ENCODE measurements at places on chromosomes 3 and 15. TPM values are rescaled to one million over a fixed set of nuclear protein-coding genes. Genes with fewer than 3 reads are reported as not detected.

DNA sequence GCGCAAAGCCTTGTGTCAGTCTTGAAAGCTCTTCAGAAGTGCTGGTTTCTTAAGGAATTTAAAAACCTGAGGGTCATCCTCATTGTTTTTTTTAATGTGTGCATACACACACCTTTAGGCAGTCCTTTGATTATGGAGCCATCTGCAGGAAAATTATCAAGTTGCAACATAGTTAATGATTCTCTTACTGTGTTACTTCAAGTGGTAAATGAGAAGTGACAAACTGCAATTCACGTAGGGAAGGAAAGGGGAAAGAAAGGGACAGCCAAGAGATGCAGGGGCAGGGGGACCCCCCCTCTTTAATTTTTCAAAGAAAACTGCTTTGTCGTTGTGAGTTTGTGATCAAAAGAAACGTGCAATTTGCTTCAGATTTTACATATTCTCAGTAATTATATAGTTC, 162.4 kb upstream of the CGNL1 start:
- no peak for DNase-seq

Gene ESYT3
- 0.18 TPM for total RNA-seq

DNA sequence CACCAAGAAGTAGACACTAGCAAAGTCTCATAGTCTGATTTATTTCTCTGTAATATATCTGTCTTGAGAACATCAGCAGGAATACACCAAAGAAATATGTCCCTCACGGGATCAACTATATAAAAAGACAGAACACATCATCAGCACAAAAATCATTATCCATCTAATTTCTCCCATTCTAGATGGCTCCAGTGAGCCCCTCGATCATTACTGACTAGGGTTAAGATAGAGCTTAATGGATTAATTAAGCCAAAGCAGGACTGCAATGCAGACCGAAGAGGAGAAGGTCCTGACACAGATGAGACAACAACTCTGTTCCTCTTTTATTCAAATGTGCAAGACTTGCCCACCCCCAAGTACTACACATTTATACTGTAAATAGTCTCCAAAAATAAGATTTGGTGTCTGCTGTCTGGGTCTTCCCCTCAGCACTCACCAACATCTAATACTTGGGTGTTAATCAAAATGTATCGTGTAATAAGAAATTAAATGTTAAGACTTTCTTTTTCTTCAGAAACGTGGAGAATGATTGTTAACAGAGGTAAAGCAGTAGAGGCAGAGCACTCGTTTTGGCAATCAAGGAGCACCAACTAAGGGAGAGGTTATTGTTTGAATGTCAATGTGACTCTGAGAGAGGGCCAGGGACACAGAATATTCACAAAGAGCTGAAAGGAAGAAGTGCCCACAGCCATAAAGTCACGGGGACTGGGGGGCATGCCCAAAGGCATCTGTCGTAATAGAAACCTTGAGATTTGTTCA, 133.6 kb downstream of the TIGIT start:
- no peak for DNase-seq

GRCh38 chr15:57611938-57612337, 20.2 kb downstream of the MYZAP start:
- no peak for DNase-seq

DNA sequence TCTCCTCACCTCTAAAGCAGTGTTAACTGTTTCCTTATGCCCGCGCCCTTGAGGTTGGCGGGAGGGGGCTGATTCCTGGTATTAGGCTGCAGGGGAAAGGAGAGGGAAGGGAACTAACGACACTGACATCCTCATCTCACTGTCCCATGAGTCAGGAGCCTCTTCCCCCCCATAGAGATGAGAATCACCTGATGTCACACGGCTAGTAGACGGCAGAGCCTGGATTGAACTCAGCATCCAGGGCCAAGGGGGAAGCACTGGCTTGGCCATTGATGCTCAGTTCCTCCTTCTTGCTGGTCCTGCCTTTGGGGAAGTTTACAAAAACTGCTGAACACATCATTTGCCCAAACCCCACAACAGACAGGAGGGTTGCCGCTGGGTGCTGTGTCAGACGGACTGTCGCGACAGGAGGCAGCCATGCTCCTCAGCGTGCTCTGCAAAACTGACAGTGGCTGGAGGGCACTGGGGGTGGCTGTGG, 38.5 kb downstream of the IDH2 start:
- DNase-seq, result no peak

- no peak for DNase-seq
These were observed 37.9 kb upstream of the THUMPD3 start for GRCh38 chr3:9324944-9325343.

DNA sequence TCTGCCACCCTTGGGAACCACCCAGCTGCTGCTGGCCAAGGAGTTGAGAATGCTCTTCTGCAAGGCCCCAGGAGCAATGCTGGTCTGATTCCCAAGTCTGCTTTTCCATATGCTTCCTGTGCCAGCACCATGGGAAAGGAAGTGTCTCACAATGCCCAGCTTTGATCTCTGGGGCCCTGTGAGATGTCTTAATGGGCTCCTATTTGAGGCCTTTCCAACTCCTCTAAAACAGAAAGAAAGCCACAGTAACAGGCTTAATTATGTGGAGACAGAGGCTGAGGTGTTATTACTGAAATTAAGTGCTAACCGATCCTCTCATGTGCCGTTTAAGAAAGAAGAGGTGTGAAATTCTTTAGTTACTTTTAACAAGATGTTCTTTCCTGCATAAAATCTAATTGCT, 4.5 kb downstream of the EOGT start:
- no peak for DNase-seq

GRCh38 chr3:65733459-65733858, 305.3 kb downstream of the MAGI1 start:
- no peak for DNase-seq

DNA sequence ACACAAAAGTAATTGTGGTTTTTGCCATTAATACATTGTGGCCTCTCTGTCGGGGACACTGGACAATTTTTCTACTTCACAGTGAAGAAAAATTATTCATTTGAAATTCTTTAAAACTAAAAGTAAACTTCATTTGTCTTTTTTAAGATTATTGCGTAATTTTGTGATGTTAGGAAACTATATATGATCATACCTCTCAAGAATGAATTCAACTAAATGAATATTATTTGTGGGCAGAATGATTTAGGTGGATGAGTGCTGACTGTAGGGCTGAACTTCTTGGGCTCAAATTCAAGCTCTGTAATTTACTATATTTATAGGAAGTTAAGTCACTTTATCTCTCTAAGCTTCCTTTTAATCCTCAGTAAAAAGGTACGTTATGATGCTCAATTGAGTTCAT, 441.2 kb downstream of the ROBO1 start:
- DNase-seq, result no peak

DNA sequence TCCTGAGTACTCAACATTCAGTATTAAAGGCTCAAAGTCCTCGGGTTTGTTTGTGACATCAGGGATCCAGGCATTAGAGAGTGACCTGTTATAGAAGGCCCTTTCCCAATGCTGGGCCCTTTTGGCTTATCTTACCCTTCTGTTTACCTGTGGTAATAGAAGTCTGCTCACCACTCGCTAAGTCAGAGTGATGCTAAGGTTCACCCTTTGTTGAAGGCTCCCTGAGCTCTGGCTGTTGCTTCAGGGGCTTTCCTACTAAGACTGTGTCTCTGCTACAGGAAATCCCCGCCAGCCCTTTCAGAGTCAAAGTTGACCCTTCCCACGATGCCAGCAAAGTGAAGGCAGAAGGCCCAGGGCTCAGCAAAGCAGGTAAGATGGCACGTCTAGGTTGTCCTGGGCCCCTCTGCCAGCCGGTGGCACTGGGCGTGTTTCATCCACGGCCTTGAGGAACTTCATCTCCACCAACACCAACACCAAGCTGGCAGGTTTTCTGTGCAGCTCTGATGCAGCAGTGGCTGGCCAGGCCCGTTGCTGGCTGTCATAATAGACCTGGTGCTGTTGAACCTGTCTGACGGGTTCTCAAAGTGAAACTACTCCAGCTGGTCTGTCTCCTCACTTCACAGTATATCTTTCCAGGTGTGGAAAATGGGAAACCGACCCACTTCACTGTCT, 99.1 kb downstream of the DNASE1L3 start:
- no peak for DNase-seq

Gene GNB4
- total RNA-seq, result 6.7 TPM

Gene CCDC12
- total RNA-seq, result 62.2 TPM

DNA sequence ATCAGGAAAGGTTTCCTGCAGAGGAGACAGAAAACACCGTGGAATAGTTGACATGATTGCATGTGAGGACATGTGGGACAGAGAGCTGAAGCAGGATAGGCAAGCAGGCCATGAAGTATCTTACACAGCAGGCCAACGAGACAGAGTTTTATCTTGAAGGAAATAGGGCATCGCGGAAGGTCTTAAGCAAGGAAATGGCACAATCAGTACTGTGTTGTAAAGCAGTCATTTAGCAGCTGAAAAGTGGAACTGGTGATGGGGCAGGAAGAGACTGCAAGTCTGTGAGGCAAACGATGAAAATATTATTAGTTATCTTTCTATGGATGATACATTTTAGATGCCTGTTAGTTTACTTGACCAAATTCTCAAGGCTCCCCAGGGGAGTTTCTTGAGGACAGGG, 535.1 kb downstream of the SOX2 start:
- no peak for DNase-seq

Gene FRMD4B
- 8.2 TPM for total RNA-seq

Gene CCR9
- 0.08 TPM for total RNA-seq

- no peak for DNase-seq
These were observed 96.4 kb downstream of the FNDC3B start for GRCh38 chr3:172135820-172136219.

DNA sequence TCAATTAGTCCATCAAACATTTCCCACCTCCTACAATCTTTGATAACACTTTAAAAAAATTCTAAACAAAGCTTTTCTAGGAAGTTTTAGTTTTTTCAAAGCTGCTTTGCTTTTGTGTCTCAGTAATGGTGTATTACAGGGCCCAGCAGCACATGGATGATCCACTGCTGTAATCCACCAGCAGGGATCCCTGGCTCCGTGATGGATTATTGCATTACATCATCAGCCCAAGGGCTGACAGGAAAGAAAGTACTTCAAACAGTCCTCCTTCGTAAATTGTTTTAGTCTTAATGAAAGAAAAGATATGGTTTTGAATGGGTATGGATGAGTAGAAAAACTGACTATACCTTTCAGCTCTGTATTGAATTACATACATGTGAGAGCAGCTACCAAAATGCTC, 688.9 kb upstream of the NAALADL2 start:
- no peak for DNase-seq

GRCh38 chr15:74243431-74243830, 7.3 kb downstream of the CCDC33 start:
- DNase-seq, result no peak

DNA sequence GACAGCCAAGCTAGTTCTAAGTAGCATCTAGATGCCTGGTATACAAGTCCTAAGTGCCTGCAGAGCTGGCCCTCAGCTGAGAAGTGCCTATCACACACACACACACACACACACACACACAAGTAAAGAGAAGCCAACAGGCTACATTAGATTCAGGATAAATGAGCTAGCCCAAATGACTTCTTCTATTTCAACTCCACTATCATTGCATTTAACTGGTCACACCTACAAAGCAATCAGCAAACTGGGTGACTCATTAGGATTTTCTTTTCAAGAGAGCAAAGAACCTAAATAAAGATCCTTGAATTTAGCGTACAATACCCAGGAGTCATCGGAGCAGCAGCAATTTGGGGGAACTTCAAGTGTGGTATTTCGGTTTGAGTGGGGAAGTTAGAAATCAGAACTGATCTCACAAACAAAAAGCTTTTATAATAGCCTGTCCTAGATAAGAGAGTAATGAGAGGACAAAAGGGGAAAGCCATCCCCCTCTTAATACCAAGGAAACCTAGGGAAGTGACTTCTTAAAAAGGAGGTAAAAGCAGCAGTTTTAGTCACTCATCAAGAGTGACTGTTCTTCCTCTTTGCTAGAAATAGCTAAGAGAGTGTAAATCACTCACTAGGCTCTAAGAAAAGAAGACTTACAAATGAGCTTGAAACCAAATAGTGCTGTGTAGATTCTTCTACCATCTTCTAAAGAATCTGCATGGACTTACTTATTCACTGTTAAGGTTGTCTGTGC, 112.7 kb downstream of the TNIK start:
- no peak for DNase-seq

Gene LMAN1L
- total RNA-seq, result 0.47 TPM

Gene SLITRK3
- not detected for total RNA-seq

- no peak for DNase-seq
These were observed 8.2 kb downstream of the ZPLD1 start for GRCh38 chr3:102443021-102443420.

Gene XCR1
- total RNA-seq, result not detected

Gene MST1
- total RNA-seq, result 3.8 TPM

Gene ADGRG7
- 27.0 TPM for total RNA-seq

DNA sequence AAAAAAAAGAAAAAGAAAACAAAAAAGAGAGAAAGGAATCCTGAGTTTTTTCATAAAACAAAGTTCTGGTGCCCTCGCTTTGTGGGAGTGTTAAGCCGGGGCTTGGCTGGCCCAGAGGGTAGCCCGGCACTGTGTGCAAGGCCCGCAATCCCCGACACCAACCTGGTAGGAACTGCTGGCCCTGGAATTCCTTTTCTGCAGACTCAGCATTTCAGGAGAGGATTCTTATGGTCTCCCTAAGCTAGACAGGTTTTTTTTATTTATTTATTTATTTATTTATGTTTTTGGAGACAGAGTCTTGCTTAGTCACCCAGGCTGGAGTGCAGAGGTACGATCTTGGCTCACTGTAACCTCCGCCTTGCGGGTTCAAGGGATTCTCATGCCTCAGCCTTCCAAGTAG, 238.8 kb downstream of the PDCD6IP start:
- DNase-seq, result no peak

Measured in activated CD8-positive, alpha-beta T cell treated with anti-CD3 and anti-CD28 coated beads, Interleukin-2, amount 10 ng/mL, durations not matched to agents 7 days and 5 days (primary cell).